Fibroblast of pulmonary artery (primary cell): ENCODE measurements at places on chromosomes 5 and 9.

- no peak for DNase-seq
These were observed 1180.2 kb downstream of the CDH12 start for GRCh38 chr5:21672911-21673310.

DNA sequence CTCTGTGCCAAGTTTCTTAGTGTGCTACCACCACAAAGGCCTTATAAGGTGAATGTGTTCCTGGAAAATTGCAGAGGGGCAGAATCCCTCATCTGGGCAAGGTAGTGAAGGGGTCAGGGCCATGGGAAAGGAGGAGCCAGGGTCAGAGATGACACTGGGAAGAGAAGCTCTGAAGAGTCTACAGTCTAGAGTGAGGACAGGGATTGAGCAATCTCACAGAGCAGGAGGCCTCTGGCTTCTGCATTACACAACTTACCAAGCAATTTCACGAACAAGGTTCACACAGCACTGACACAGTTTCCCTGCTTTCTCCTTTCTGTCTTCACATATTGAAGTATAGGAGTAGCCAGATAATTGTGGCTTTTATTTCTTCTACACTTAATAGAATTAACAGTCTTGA is 24.5 kb upstream of the IDNK start:
- peak; percentile 63 for DNase-seq

DNA sequence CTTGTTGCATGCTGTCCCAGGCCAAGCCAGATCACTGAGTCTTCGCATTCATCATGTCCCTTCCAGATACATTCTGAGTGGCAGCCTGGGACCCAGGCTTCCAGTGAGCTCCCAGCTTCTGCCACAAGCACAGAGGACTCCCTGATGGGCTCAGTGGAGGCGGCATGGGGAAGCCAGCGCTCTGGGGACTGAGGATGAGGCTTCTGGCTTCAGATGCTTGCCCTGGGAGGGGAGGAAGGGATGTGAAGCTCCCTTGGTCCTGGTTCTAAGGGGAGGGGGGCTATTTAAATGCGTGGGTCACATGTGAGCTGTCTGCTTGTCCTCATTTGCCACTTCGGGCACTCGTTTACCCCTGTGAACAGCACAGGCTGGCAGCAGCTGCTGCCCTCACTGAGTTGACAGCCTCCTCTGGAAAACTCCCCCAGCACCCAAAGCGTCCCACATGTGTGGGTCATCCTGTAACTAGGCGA is 174.0 kb downstream of the NR3C1 start:
- no peak for DNase-seq

GRCh38 chr9:82784589-82784988 is 278.4 kb downstream of the RASEF start:
- no peak for DNase-seq

DNA sequence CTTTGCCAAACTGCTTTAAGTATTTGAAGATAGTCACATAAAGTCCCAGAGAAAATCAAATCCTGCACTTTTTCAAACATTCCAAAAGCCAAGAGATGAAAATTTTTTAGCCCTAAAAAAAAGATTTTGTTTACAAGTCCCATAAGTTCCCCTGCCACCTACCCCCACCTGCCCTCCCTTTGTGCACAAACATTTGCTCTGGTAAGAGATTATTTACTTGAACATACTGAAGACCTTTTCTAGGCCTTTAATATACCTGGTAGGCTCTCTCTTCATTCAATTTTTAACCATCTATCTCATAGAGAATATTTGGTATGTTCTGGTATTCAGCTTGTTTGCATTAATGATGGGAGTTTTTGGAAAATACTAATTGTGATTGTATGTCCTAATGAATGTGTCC is 50.3 kb downstream of the MEGF9 start:
- DNase-seq: no peak

- DNase-seq: peak; percentile 66
These were observed 35.6 kb downstream of the TRIO start for GRCh38 chr5:14178671-14179211.

DNA sequence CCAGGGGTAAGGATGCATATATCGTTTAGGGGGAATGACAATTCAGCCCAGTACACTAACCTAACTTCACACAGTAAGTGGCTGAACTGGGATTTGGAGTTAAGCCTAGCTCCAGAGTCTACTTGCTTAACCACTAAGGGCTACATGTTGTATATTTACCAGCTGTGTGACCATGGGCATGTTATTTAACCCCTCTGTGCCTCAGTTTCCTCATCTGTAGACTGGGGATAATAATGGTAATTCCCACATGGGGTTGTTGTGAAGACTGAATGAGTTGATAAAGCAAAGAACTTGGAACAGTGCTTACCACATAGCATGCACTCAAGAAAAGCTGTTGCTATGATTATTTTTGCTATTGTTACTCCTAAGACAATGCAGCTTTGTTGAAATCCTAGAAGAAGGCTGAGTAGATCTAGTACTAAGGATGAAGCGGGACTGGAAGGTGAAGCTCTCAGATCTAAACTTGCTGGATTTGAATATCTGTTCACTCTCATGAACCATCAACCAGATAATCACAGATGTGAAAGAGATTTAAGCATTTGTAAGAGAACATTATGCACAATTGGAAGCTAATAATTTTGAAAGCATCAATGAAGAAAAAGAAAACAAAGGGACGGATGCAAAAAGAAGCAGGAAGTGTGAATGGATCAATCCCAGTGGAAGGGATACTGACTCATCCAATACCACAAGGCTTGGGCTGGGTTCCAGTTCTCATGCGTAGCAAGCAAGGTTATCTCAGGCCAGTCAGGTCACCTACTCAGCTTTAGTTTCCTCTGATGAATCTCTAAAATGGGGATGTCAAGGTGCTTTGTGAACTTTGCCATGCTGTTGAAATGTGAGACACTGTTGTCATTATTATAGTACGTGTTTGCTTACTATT is 78.5 kb upstream of the TBC1D2 start:
- DNase-seq: peak; percentile 91

GRCh38 chr9:17589771-17590170 is 10.9 kb downstream of the SH3GL2 start:
- no peak for DNase-seq

DNA sequence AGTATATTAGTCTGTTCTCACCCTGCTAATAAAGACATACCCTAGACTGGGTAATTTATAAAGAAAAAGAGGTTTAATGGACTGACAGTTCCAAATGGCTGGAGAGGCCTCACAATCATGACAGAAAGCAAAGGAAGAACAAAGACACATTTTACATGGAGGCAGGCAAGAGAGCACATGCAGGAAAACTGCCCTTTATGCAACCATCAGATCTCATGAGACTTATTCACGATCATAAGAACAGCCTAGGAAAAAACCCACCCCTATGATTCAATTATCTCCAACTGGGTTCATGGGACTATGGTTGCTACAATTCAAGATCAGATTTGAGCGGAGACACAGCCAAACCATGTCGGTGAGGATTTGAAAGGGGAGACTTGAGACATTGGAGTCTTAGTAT is 252.8 kb upstream of the PPP1R2B start:
- DNase-seq: no peak

DNA sequence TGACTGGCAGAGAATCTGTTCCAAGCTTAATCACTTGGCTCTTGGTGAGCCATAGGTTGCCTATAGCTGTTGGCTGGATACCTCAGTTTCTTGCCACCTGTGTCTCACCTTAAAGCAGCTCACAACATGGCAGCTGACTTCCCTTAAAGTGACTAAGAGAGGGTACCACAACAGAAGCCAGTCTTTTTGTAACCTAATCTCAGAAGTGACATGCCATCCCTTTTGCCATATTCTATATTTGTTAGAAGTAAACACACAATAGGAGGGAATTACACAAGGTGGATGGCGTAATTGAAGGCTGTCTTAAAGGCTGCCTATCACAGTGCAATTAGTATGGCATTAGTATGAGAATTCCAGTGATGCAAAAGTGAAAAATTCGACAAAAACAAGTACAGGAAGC is 28.1 kb downstream of the NIPBL start:
- DNase-seq: peak; percentile 28

DNA sequence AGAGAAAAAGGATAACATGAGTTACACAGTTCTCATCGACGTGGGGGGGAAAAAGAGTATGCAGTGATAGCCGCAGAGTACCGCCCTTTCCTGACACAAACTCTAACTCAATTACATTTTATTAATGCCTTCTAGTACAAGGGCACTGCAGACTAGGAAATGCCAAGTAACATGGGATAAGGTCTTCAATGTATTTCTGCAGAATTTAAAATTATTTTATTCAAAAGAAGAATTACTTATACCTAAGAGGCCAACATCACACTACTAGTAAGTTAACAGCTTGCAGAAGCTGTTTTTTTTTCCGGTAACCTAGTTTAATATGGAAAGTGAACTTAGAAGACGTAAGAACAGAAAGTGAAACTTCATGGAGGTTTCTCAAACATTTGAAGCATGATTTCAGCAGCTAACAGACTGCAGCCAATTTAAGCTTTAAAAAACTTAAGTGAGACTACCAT is 3.9 kb downstream of the SETX start:
- DNase-seq: no peak

DNA sequence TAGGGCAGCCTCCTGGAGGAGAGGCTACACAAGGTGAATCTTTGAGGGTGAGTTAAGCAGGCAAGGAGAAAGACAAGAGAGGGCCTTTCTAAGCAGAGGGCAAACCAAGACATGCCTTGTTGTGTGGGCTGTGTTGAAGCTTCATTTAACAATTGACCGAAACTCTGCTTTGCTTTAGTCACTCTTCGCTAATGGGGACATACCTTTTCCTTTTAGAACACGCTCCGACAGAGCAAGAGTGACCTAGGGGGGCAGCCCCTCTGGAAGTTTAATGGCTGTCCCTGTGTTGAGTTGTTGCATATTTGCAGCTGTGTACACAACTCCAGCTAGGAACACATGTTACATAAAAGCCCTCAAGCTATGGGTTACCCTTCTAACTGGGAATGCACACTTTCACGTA is 218.1 kb upstream of the WWC1 start:
- no peak for DNase-seq

GRCh38 chr9:70923961-70924360 is 197.5 kb downstream of the TRPM3 start:
- peak; percentile 26 for DNase-seq

- no peak for DNase-seq
These were observed 52.2 kb downstream of the SGCD start for GRCh38 chr5:156379206-156379605.

GRCh38 chr9:89363311-89363670 is 45.0 kb downstream of the SECISBP2 start:
- DNase-seq: no peak

DNA sequence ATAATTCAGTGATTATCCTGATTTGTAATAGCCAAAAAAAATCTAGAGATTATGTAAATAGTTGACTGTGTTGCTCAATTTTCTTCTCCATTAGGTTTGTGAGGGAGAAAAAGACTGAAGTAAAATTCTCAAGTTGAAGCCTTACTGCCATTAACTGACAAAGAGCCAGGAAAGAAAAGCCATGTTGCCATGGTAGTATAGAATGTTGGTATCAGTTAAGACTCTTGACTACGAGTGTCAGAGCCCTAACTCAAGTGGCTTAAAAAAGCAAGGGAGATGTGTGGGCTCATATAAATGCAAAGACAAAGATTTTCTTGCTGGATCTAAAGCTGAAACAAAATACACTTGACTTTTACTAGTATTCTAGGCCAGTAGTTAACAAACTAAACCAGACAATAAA is 571.7 kb downstream of the KCTD16 start:
- no peak for DNase-seq

- DNase-seq: no peak
These were observed 13.4 kb downstream of the CFAP95 start for GRCh38 chr9:69834056-69834455.

GRCh38 chr5:36482812-36483211 is 123.6 kb upstream of the SLC1A3 start:
- DNase-seq: no peak

GRCh38 chr9:73426269-73426668 is 274.6 kb downstream of the ANXA1 start:
- no peak for DNase-seq

DNA sequence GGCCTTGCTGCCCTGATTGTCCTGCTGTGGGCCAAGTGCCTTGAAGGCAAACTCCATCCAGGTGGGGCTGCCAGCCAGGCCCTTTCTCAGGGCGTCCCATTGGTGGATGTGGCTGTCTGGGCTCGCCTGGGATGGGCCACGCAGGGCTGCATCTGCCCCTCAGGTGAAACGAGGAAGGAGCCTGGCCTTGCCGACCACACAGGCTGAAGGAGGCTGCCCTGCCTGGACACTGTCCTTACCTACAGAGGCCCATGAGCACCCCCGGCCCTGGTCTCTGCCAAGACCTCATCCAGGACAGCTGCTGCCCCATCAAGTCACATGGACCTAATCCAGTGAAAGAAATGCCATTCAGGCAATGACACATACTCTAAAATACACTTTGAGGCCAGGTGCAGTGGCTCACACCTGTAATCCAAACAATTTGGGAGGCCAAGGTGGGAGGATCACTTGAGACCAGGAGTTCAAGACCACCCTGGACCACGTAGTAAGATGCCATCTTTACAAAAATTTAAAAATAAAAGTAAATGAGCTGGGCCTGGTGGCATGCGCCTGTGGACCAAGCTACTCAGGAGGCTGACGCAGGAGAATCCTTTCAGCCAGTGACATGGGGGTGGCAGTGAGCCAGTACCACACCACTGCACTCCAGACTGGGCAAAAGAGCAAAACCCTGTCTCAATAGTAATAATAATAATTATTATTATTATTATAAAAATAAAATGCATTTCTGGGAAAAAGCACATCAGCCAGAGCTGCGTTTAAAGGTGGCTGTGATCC is 33.9 kb downstream of the PNPLA7 start:
- no peak for DNase-seq

- peak; percentile 63 for DNase-seq
These were observed 222.9 kb upstream of the EFNA5 start for GRCh38 chr5:107893642-107894041.

- DNase-seq: peak; percentile 72
These were observed 111.9 kb downstream of the ROR2 start for GRCh38 chr9:91837981-91838731.

GRCh38 chr9:78369639-78370219 is 72.8 kb downstream of the PSAT1 start:
- DNase-seq: peak; percentile 86

- DNase-seq: no peak
These were observed at the start of gene CLIC3 for GRCh38 chr9:136996361-136997292. Gene CLIC3 (minus strand): TSS chr9:136996568. CDS start chr9:136996543, 25 bp downstream.

DNA sequence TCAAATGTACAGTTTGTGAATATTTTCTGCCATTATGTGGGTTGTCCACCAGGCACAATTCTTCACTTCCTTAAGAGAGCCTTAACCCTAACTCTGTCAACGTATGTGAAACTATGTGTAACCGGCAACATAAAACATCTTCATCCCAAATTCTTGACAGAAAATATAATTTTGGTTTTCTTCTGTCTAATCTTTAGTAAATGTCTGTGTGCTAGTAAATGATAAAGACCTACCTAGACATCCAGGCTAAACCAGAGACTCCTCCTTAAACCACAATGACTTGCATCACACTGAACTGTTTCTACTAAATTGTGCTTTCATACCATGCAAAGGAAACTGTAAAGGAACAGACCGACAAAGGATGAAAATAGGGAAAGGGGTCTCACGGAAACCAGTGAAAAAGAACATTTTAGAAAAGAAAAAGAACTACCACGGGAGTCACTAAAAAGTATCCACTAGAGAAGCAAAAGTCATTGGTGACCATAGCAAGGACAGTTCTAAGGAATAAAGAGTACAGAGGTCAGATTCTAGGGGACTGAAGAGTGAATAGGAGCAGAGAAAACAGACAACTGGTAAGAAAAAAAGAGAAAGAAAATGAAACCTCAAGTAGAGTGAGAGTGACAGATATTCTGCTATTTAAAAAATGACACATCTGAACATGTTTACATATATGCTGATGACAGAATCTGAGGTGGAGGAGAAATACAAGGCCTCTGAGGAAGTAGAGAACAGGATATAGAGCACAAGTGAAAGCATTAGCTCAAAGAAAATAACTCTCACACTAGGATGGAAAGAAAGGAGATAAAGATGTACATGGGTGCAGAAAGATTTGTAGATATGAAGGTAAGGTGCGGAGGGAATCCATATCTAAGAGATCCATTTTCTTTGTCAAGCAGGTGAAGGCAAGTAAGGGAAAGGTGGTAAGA is 49.4 kb downstream of the FNIP1 start:
- DNase-seq: peak; percentile 27
